Activated B cell treated with CpG ODN at 0.5 μM for 24 hours (primary cell): ENCODE measurements at places on chromosomes 6 and 20. TPM values are rescaled to one million over a fixed set of nuclear protein-coding genes. Genes with fewer than 3 reads are reported as not detected.

- no peak overlapping the region for H3K27ac ChIP-seq
- H3K36me3 ChIP-seq = peaks cover 1% of the 10 kb centered on the region
Measured at GRCh38 chr20:18754030-18754652, 59.4 kb upstream of the SCP2D1 start.

DNA sequence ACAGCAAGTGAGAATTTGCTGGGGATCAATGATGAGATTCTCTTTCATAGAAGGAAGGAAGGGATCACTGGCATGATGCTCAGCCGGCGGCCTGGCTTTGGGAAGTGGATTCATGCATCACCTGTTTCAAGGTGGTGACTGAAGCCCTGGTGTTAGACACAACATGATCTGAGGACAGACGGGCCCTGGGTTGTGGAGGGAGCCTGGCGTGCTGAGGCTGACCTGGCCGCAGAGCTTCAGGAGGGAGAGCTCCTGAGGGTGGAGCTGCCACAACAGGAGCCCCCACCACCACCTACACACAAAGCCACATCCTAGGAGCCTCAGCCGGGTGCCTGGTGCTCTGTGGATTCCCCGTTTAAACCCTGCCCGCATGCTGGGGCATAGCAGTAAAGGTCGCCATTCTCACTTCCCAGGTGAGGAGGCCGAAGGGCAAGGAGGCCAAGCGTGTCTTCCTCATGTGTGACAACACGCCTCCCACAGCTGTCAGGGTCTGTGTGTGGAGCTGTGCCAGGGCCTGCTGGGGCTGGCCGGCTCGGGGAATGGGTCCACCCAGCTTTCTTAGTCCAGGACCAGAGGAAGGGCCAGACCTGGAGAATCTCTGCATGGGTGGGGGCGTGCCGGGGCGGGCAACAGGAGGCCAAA is 107.0 kb downstream of the ERMARD start:
- H3K27ac ChIP-seq = no peak overlapping the region
- peak; percentile 5 for DNase-seq
- no peaks in the 10 kb centered on the region for H3K27me3 ChIP-seq
- no peaks in the 10 kb centered on the region for H3K36me3 ChIP-seq
- H3K4me1 ChIP-seq = no peaks in the 10 kb centered on the region
- H3K4me3 ChIP-seq = no peak overlapping the region

GRCh38 chr6:129521946-129522345 is 188.0 kb downstream of the ARHGAP18 start:
- no peak for DNase-seq
- no peaks in the 10 kb centered on the region for H3K36me3 ChIP-seq
- H3K4me3 ChIP-seq = no peak overlapping the region
- no peaks in the 10 kb centered on the region for H3K4me1 ChIP-seq
- no peak overlapping the region for H3K27ac ChIP-seq

GRCh38 chr6:29851190-29851589 is 23.6 kb downstream of the HLA-G start:
- peaks cover 8% of the 10 kb centered on the region for H3K4me1 ChIP-seq
- DNase-seq = no peak
- H3K4me3 ChIP-seq = no peak overlapping the region
- no peak overlapping the region for H3K27ac ChIP-seq
- H3K27me3 ChIP-seq = peaks cover 60% of the 10 kb centered on the region

DNA sequence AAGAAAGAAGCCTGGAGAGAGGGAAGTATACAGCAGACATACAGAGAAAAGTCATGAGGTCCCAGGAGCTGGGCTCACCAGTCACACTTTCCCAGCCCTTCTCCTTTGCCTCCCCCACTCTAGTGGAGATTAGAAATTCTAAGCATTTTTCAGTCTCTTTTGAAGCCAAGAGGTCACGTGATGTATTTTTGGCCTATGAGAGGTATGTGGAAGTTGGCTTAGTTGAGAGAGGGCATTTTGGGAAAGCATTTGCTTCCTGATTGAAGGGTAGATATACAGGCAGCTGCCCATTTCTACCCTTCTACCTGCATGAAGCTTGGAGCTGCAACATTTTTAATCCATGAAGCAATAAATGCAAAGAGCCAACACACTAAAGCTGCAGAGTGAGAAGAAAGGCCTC is 106.0 kb upstream of the TNFAIP3 start:
- no peak overlapping the region for H3K27ac ChIP-seq
- no peak for DNase-seq
- peaks cover 9% of the 10 kb centered on the region for H3K4me1 ChIP-seq

DNA sequence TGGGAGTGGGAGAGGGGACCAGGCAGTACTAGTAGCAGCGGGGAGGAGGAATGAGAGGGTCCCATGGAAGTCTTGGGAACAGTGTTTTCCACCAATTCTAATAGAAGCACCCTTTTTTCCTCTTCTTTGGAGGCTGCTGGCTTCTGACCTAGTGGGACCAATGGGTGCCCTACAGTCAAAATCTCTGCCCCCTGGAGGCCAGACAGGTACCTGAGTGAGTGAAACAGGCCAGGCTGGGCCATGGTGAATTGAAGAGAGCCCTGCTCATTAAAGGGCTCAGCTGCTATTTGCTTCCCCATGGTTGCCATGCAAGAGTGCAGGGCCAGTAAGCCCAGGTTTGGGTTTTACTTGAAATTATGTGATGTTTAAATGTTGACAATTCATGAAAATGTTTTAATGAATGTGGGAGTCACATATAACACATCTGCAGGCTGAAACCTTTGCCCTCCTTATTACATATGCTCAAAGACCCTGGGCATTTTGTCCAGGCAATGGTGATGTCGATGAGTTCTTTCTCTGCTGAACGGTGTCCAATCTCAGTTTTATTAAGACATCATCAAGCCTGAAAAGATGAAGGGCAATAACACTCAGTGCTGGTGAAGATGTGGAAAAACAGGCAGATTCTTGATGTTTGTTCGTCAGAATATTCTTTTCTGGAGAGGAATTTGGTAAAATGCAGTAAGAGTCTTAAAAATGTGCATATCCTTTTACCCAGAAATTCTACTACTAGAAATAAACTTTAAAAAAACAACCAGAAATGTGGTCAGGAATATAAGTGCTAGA is 42.3 kb upstream of the OCSTAMP start:
- H3K27me3 ChIP-seq = peaks cover 17% of the 10 kb centered on the region
- no peaks in the 10 kb centered on the region for H3K4me1 ChIP-seq
- no peaks in the 10 kb centered on the region for H3K36me3 ChIP-seq
- H3K4me3 ChIP-seq = no peak overlapping the region
- H3K27ac ChIP-seq = no peak overlapping the region

GRCh38 chr6:163572612-163573011 is 158.1 kb downstream of the QKI start:
- H3K4me3 ChIP-seq = no peak overlapping the region
- no peak overlapping the region for H3K27ac ChIP-seq
- no peak for DNase-seq
- H3K4me1 ChIP-seq = no peaks in the 10 kb centered on the region
- no peaks in the 10 kb centered on the region for H3K27me3 ChIP-seq

ARFGEF3 gene
- 0.02 TPM in 2 replicates for total RNA-seq

BPIFA1 gene
- not detected in 2 replicates for total RNA-seq

DNA sequence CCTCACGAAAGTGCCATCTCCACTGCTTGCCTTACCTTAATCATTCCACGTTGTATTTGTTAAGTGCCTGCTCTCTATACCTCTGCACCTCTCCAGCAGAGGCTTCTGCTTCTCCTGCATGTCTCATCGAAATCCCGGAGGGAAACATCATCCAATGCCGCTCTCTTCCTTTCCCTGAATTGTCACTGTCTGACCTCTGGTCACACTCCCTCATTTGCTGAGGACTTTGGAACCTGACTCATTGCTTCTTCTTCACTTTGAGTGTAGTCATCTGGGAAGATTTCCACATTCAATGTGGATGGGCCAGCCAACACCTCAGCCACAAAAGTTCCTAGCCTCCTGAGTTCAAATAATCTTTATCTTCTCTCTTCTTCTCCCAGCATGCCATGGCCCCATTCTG is 78.9 kb upstream of the BEND6 start:
- no peak overlapping the region for H3K27ac ChIP-seq
- H3K4me1 ChIP-seq = no peaks in the 10 kb centered on the region
- DNase-seq = no peak
- no peaks in the 10 kb centered on the region for H3K36me3 ChIP-seq

- no peak overlapping the region for H3K4me3 ChIP-seq
- no peaks in the 10 kb centered on the region for H3K27me3 ChIP-seq
- no peak overlapping the region for H3K27ac ChIP-seq
- DNase-seq = no peak
- H3K36me3 ChIP-seq = peaks cover 2% of the 10 kb centered on the region
Measured at GRCh38 chr6:61711849-61712248, 574.2 kb downstream of the KHDRBS2 start.

- H3K36me3 ChIP-seq = peaks cover 14% of the 10 kb centered on the region
- DNase-seq = no peak
- peaks cover 48% of the 10 kb centered on the region for H3K4me1 ChIP-seq
- peak overlapping the region; percentile 93 for H3K27ac ChIP-seq
Measured at GRCh38 chr20:63627751-63628245, 897 bp upstream of the GMEB2 start.

GRCh38 chr20:47059536-47059935 is 164.9 kb downstream of the EYA2 start:
- no peak overlapping the region for H3K4me3 ChIP-seq
- DNase-seq = no peak
- no peaks in the 10 kb centered on the region for H3K4me1 ChIP-seq
- H3K36me3 ChIP-seq = no peaks in the 10 kb centered on the region

TBX18 gene
- total RNA-seq = not detected in 2 replicates

DNA sequence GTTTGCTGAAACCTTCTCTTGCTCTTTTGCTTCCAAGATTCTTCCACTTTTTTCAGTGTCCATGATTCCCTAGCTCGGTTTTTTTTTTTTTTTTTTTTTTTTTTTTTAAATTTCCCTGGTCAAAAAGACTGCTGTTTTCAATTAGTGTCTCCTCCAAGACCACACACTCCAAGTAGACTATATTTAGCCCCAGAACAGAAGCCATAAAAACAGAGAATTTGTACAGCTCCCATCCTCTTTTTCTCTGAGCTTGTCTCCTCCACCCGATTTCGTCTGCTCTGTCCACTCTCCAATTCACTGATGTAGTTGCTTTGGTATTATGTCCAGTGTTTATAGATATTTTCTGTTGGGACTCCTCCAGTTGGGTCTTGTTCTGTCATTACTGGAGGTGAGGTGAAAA is 37.6 kb downstream of the RSPH3 start:
- H3K27me3 ChIP-seq = no peaks in the 10 kb centered on the region
- no peak for DNase-seq
- no peak overlapping the region for H3K4me3 ChIP-seq
- H3K27ac ChIP-seq = no peak overlapping the region
- H3K36me3 ChIP-seq = peaks cover 2% of the 10 kb centered on the region
- H3K4me1 ChIP-seq = peaks cover 13% of the 10 kb centered on the region

DNA sequence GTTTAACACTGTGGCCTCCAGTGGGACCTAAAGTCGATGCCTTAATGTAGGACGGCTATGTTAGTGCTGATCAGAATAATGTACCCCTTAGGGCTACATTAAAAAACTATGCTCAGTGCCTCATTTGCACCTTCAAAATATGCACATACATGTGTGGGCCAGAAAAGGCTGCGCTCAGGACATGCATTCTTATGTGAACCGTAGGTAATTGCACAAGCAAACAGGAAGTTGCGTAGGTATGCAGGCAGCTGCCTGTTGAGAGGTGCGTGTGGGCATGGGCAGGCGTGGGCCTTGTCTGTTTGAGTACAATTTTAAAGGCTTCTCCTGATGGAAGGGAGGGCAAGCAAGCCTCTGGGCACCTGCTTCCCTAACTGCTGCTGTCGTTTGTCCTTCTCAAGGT is 116.2 kb upstream of the JAG1 start:
- H3K27ac ChIP-seq = no peak overlapping the region
- no peaks in the 10 kb centered on the region for H3K4me1 ChIP-seq
- no peaks in the 10 kb centered on the region for H3K36me3 ChIP-seq
- no peak for DNase-seq
- no peak overlapping the region for H3K4me3 ChIP-seq

IPCEF1 gene
- 1.8 and 2.1 TPM in 2 replicates for total RNA-seq

NOTCH4 gene
- 3.3 and 4.0 TPM in 2 replicates for total RNA-seq

GRCh38 chr20:46647469-46647868 is 3.8 kb downstream of the SLC13A3 start:
- H3K4me1 ChIP-seq = no peaks in the 10 kb centered on the region
- no peak overlapping the region for H3K27ac ChIP-seq
- no peak for DNase-seq
- H3K4me3 ChIP-seq = no peak overlapping the region

ESF1 gene
- 15.5 and 15.8 TPM in 2 replicates for total RNA-seq
